ENCODE measurements at places on chromosomes 13 and 19.

DNA sequence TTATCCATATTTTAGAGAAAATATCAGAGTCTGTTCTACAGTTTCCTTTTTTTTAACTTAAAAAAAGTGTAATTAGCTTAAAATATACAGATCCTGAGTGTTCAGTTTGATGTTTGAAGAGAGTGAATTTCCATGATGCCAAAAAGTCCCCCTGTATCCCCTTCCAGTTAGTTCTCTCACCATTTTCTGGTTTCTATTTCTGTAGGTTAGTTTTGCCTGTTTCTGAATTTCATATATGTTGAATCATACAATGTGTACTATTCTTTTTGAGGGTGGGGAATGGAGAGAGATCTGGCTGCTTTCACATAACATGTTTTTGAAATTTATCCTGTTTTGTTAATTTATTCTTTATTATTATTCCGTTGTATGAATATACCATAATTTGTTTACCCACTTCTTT is 95.9 kb downstream of the PDS5B start:
- no peaks in the 10 kb centered on the region for H3K27me3 ChIP-seq
- peaks cover 4% of the 10 kb centered on the region for H3K4me1 ChIP-seq
- no peak for DNase-seq
- no peak overlapping the region for H3K27ac ChIP-seq
- H3K4me3 ChIP-seq: no peak overlapping the region

DNA sequence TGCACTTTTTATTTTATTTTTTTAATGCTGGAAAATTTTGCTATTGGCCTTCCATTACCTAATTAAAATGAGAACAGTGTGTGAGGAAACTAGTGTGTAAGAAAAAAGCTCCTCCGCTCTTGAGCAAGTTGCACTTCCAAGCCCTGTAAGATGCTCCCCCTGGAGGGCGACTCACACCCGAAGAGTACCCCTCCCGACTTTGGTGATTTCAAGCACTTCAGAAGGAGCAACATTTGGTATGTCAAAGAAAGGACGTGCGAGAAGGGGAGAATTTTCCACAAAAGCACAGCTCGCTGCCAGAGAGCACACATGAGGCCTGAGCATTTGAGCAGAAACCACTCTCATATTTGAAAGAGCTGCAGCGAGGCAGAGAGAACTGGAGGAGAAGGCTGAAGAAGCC is 504.4 kb downstream of the FGF9 start:
- no peak overlapping the region for H3K4me3 ChIP-seq
- peaks cover 11% of the 10 kb centered on the region for H3K27me3 ChIP-seq
- no peak overlapping the region for H3K27ac ChIP-seq

- H3K27me3 ChIP-seq: no peaks in the 10 kb centered on the region
- peak overlapping the region; percentile 37 for H3K27ac ChIP-seq
- no peak for DNase-seq
- H3K4me1 ChIP-seq: peaks cover 28% of the 10 kb centered on the region
- no peaks in the 10 kb centered on the region for H3K36me3 ChIP-seq
These were observed 343.2 kb downstream of the KCNRG start for GRCh38 chr13:50358231-50359040.

DNA sequence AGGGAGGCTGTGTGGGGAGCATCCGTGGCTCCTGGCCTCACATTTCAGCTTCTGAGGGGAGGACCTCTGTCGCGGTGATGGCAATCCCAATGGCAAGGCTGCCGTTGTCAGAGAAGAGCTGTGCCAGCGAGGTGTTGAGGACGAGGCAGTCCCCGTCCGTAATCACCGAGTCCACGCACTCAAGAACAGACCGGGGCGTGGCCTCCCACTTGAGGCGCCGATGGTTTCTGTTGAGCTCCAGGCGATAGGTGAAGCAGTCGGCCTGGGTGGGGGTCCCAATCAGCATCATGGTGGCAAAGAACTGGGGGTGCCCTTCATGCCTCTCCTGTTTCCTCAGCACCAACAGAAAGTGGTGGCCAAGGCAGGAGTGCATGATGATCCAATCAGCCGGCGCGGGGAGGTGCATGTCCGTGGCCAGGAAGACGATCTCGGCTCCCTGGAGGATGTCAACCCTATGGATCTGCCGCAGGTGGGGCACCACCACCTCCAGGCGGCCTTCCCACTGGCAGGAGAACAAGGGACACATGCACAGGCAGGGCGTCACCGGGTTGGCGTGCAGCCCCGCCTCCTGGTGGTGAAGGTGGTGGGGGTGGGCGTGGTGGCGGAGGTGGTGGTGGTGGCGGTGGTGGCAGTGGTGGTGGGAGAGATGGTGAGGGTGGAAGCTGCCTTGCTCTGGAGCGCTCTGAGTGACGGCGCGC is 68.1 kb downstream of the SIAH3 start:
- DNase-seq: no peak
- H3K27me3 ChIP-seq: no peaks in the 10 kb centered on the region
- no peaks in the 10 kb centered on the region for H3K4me1 ChIP-seq
- no peak overlapping the region for H3K4me3 ChIP-seq
- H3K27ac ChIP-seq: no peak overlapping the region

DNA sequence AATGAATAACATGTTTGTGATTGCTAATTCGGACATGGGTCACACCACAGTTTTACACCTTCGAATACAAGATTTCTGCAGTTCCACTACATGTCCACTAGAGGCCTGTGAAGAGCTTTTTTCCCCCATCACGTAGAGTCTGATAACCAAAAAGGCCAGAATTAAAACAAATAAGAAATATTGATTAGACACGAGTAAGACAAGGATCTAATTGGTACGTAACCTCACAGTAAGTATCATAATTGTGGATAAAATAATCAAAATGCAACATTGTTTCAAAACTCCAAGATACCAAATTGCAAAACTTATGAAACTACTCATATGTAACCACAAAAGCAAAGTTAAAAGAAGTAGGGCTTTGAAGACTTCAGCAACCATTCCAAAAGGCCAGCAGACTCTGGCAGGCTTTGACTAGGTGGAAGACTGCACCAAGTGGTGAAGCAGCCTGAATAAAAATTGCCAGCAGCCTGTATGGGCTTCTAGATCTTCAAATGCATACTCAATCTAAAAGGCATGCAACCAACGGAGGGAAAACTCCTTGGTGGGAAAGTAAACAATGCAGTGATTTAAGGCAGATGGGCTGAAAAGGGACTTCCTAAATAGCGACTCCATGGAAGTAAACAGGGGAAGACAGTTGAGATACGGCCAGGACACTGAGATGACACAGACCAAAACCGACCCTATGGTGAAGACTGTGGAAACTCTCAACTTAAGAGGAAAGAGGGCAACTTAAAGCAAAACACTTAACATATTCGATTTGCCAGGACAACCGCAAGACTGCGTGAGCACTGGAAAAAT is 56.7 kb downstream of the STARD13 start:
- H3K4me1 ChIP-seq: no peaks in the 10 kb centered on the region
- no peak overlapping the region for H3K27ac ChIP-seq

GRCh38 chr13:50125304-50125553 is 110.0 kb downstream of the KCNRG start:
- H3K4me1 ChIP-seq: peaks cover 48% of the 10 kb centered on the region
- peaks cover 21% of the 10 kb centered on the region for H3K36me3 ChIP-seq
- peak; percentile 75 for DNase-seq
- peak overlapping the region; percentile 95 for H3K4me3 ChIP-seq
- peak overlapping the region; percentile 98 for H3K27ac ChIP-seq
- H3K27me3 ChIP-seq: no peaks in the 10 kb centered on the region

DNA sequence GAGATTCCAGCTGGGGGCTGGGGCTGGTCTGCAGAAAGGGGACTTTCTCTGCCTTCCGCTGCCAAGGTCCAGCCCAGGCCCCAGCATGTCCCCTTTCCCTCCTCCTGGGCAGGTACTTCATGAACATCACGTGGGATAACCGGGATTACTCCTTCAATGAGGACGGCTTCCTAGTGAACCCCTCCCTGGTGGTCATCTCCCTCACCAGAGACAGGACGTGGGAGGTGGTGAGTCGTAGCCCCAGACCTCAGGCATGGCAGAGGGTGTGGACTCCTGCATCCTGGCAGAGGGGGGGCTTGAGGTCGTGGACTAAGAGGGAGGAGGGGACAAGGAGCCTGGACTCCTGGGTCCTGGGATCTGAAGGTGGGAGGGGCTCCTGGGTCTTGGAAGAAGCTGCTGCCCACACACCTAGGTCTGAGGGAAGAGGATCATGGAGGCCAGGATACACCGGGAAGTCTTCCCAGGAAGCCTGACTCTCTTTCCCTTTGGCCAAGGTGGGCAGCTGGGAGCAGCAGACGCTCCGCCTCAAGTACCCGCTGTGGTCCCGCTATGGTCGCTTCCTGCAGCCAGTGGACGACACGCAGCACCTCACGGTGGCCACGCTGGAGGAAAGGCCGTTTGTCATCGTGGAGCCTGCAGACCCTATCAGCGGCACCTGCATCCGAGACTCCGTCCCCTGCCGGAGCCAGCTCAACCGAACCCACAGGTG is 20.6 kb downstream of the GRIN2D start:
- no peak for DNase-seq
- no peak overlapping the region for H3K4me3 ChIP-seq
- peaks cover 16% of the 10 kb centered on the region for H3K4me1 ChIP-seq
- no peaks in the 10 kb centered on the region for H3K36me3 ChIP-seq

Data from stimulated activated naive B cell treated with anti-CD40 and anti-IgM and Interleukin-4, amounts not matched to agents 10 μg/mL and 1 μg/mL and 100 μg/mL, for 72 hours (primary cell).